Cardiac ventricle fibroblast (primary cell): ENCODE measurements at places on chromosomes 5 and 9. TPM values are rescaled to one million over a fixed set of nuclear protein-coding genes. Genes with fewer than 3 reads are reported as not detected.

IGFBPL1 gene
- not detected in 2 replicates for total RNA-seq

CDH18 gene
- total RNA-seq: 0.68 and 2.3 TPM in 2 replicates

PCDH12 gene
- total RNA-seq: 2.5 and 4.6 TPM in 2 replicates

RNF38 gene
- 12.5 and 12.9 TPM in 2 replicates for total RNA-seq

TAF11L7 gene
- total RNA-seq: not detected in 2 replicates

SARDH gene
- 11.6 and 16.3 TPM in 2 replicates for total RNA-seq

PCDHAC2 gene
- 0.12 and 0.15 TPM in 2 replicates for total RNA-seq

ADAMTS12 gene
- 20.2 and 20.8 TPM in 2 replicates for total RNA-seq

PCDHA13 gene
- total RNA-seq: 0.39 TPM in 1 of 2 replicates, not detected in the other

SMIM3 gene
- total RNA-seq: 53.3 and 62.1 TPM in 2 replicates

MARCHF11 gene
- not detected in 2 replicates for total RNA-seq

RICTOR gene
- 8.5 and 9.8 TPM in 2 replicates for total RNA-seq

PCDHGA3 gene
- 5.1 and 8.1 TPM in 2 replicates for total RNA-seq

VCAN gene
- total RNA-seq: 1,063 and 1,194 TPM in 2 replicates

MARCHF3 gene
- 3.7 and 4.6 TPM in 2 replicates for total RNA-seq

SAXO1 gene
- 0.20 and 3.6 TPM in 2 replicates for total RNA-seq

ZFP2 gene
- total RNA-seq: 1.3 and 2.8 TPM in 2 replicates

GRIN1 gene
- 0.29 TPM in 1 of 2 replicates, not detected in the other for total RNA-seq

CNTLN gene
- total RNA-seq: 6.5 and 7.7 TPM in 2 replicates
